Stimulated activated CD4-positive, alpha-beta T cell treated with anti-CD3 and anti-CD28 coated beads, Interleukin-2, amount 100 ng/mL, for 24 hours (primary cell): ENCODE measurements at places on chromosomes 1 and 21.

GRCh38 chr1:103337779-103338178, 187.7 kb upstream of the RNPC3 start:
- no peak for DNase-seq

DNA sequence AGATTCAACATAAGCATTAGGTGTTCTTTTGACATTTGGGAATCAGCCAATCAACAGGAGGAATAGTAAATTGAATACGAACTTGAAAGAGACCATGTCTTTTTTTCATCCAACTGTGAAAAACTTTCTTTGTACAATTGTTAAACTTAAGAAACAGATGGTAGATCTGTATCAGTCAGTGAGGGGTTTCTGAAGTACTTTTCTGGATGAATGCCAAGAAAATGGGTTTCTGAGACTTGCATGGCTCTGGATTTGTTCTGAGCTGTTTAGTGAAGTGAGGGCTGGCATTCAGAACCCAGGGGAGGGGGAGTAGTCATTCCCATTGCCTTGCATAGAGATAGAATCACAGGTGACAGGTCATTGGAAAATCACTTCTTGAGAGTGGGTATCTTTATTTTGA, 37.4 kb downstream of the PTPRC start:
- DNase-seq = no peak

- DNase-seq = peak; percentile 55
These were observed 52.3 kb downstream of the RASSF5 start for GRCh38 chr1:206559672-206559995.

GRCh38 chr1:2439369-2439768, 27.0 kb upstream of the PEX10 start:
- no peak for DNase-seq

- DNase-seq = no peak
These were observed 135.6 kb upstream of the CACNA1E start for GRCh38 chr1:181347495-181348390.

GRCh38 chr21:29849735-29850176, 90.0 kb downstream of the GRIK1 start:
- peak; percentile 22 for DNase-seq

DNA sequence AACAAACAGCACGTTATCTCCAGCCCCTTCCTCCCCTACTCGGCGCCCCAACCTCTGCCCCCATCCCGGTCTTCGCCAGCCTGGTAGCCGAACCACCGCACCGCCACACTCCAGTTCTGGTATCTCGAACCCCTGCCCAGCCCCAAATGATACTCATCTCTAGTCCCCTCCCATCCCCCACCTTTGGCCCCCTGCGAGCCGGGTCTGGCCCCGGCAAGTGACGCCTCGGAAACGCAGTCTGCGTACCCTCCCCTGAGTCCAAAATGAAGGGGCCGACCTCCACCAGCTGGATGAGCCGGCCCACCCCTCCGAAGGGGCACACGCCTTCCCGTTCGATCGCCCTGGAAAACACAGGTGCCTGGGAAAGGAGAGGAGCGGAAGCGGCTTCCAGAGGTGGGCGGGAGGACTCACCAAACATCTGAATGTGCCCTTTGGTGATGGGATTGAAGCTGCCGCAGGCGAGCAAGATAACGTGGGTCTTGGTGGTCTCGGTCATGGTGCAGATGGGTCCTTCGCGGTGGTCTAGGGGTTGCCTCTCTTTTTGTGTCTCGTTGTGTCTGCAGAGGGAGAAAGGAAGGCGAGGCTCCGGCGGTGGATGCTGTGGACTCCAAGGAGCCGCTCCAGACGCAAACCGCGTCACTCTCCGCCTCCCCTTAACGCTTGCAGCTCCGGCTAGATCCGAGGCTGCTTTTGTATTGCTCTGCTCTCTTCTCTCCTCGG, at the start of gene NMNAT2:
Gene NMNAT2 (minus strand): TSS at position 609 of the 720 bp plus-strand sequence. CDS start 113 bp downstream, at position 496.
- DNase-seq = peak; percentile 9

GRCh38 chr1:154837034-154837671, 32.9 kb downstream of the KCNN3 start:
- DNase-seq = no peak

DNA sequence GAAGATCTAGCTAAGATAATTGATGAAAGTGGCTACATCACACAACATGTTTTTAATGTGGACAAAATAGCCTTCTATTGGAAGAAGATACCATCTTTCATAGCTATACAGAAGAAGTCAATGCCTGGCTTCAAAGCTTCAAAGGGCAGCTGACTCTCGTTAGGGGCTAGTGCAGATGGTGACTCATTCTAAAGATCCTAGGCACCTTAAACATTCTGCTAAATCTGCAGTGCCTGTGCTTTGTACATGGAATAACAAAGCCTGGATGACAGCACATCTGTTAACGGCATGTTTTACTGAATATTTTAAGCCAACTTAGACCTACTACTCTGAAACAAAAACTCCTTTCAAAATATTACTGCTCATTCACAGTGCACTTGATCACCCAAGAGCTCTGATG, 65.6 kb upstream of the USP24 start:
- DNase-seq = no peak

GRCh38 chr21:45874716-45875415, 106.7 kb upstream of the COL6A1 start:
- DNase-seq = no peak

DNA sequence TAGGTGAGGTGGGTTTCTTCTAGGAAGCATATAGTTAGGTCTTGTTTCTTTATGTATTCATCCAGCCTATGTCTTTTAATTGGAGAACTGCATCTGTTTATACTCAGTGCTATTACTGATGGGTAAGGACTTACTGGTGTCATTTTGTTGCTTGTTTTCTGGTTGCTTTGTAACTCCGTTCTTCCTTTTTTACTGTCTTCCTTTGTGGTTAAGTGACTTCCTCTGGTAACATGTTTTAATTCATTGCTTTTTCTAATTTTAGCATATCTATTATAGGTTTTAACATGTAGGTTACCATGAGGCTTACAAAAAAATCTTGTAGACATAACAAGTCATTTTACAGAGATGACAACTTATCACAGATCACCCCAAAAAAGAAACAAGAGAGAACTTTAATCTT, 160.8 kb downstream of the VAV3 start:
- DNase-seq = no peak

DNA sequence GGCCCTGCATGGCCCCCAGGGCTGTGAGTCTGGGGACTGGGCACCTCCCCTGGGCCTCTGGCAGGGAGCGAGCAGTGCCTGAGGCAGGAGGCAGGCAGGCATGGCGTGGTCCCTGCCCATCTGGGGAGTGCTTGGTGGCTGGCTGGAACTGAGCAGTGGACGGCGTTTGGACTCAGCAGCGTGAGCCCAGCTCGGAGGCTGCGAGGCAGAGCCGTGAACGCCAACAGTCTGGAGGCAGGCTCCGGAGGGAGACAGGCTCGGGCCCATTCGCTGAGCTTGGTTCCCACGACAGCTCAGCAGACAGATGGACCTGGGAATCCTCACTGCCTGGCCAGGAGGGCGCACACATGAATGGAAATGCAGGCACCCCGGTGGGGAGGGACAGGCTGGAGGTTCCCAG, 160.7 kb upstream of the POU3F1 start:
- DNase-seq = no peak
